ENCODE measurements at places on chromosomes 1 and 21.
A peak's percentile ranks its signal among the peaks of the same experiment; 100 is the strongest.

DNA sequence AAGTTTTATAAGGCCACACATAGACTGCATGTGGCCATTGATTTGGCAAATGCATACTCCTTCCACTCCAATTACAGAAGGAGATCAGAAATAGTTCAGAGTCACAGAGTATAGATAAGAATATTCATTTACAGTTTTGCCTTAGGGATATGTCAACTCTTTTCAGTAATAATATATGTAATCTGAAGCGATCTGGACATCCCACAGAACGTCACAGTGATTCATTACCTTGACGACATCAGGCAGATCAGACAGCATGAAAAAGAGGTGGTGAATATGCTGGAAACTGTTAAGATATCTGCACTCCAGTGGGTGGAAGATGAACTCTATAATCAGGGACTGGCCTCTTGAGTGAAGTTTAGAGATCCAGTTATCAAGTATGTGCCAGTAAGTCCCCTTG is 240.4 kb downstream of the DPYD start:
- no peak for DNase-seq

DNA sequence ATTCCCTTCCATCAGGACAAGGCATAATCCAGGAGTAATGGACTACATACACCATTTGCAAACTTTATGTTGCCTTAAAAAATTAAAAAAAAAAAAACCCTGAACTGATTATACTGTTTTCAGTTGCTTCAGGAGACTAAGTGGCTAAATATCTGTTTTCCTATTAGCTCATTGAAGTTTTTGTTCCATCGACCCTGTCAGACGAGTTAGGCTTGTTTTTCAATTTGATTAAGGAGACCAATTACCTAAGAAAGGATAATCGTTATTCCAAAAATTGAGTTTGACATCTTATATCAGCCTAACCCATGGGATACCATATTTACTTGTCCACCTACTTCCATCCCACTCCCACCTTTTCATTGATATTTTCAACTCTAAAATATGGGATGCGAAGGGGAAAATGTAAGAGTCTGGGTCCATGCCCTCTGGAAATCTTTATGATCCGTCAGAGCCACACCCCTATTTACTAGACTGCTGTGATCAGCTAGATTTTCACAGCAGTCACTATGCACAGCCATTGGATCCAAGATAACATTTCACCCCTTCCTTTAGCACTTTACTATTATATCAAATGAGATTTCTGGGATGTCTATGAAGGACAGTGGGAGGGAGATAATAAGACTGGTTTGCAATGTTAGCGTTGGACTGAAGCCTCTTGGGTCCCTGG is 41.0 kb downstream of the IL12RB2 start:
- DNase-seq, result no peak

DNA sequence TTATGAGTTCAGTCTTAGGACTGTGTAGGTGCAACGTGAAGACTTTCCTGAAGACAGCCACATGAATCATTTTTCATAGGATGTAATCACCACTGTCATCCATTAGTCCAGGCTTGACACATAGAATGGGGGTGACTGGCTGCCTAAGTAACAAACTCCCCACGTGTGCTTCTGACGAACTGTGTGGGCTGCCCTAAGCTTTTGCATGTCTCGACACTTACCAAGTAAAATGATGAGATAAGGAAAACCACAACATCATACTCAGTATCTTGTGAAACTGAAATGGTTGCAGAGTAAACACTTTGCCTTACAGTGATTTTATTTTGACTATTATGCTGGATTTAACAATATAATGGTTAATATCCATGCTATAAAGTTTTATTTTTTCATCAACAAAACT is 19.5 kb downstream of the ERG start:
- DNase-seq, result no peak

DNA sequence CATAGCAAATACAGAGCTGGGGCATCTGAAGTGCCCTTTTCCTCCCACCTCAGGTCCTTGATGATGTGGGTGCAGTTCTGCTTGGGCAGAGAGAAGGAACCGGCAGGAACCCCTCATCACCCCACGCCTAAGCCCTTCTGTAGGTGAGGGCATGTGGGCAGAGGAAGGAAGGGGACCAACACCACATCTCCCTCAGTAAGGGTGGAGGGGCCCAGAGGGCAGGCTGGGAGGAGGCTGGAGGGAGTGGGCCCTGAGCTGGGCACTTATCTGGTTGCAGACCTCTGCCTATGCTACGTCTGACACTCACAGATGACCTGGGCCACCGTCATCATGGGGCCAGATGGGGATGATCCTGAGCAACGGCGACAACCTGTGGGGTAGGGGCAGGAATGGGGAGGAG is 11.0 kb downstream of the ZNF687 start:
- no peak for DNase-seq

DNA sequence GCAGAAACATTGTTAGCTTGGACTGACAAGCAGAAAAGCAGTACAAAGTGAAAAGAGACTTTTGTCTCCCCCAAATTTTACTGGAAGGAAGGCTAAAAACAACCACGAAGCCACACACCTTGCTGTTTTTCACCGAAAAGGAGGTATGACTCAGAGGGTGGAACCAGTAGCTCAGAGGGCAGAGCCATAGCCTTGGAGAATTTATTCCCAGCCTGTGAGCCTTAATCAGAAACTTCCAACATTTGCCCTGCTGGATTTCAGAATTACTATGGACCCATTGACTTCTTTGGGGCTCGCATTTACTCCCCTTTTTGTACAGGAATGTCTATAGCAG is 32.0 kb downstream of the RPS6KC1 start:
- no peak for DNase-seq

GRCh38 chr1:172473302-172473701 is 29.4 kb upstream of the PIGC start:
- no peak for DNase-seq

DNA sequence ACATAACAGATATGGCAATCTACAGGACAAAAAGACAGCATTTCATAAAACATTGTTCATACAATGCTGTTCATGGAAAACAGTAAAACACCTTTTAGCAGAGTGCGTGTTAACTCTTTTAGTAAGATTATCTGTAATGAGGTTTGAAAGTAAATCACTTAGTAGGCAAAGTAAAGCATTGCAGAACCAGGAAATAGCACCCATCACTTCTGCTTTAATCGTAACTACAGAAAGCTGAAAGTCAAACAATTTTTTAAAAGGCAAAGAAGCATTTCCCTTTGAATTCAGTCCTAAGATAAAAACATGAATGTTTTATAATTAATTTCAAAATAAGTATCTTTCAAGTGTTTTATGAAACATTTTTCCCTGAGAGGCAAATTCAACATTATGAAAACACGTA is 63.3 kb upstream of the RNF11 start:
- DNase-seq, result no peak

GRCh38 chr1:239558991-239559390 is 172.6 kb downstream of the CHRM3 start:
- DNase-seq, result no peak

GRCh38 chr1:36510418-36510817 is 27.7 kb upstream of the CSF3R start:
- no peak for DNase-seq

DNA sequence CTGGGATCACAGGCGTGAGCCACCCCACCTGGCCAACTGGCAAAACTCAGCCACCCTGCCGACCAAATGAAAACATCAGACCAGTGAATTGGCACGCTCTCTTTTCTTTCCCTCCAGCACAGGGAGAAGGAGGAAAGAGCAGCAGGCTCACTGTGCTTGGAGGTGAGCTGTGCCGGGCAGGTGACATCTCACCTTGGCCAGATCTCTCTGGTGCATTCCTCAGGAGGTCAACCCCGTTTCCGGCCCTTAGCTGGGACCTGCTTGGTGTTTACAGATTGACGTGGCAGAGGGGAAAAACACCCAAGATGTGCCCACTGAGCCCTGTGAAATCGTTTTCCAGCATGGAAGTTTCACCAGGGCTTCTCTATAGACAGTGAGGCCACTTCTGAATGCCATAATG is 45.1 kb downstream of the TMEM51 start:
- peak; percentile 34 for DNase-seq

GRCh38 chr1:20873311-20873710 is 86.2 kb upstream of the HP1BP3 start:
- DNase-seq, result no peak

DNA sequence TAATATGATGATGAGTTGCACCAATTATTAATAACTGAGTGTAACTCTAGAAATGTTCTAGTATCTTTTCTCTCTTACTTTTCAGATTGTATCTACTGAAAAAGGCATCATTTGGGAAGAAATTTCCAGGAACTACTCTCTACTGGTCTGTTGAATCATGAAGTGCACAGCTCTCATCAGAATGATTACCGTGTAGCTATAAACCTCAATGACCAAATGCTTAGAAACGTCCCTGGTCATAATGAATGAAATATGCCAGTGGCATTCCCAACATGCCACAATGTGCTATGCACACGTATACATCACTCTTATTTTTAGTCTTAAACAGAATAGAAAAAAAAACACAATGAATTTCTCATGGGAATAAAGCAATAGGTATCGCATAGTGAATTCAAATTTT is 534.3 kb upstream of the OLFM3 start:
- DNase-seq, result no peak

- no peak for DNase-seq
Observed at GRCh38 chr1:121414905-121415304, 230.1 kb downstream of the SRGAP2C start.

GRCh38 chr1:173413271-173413707 is 63.8 kb upstream of the PRDX6 start:
- no peak for DNase-seq

DNA sequence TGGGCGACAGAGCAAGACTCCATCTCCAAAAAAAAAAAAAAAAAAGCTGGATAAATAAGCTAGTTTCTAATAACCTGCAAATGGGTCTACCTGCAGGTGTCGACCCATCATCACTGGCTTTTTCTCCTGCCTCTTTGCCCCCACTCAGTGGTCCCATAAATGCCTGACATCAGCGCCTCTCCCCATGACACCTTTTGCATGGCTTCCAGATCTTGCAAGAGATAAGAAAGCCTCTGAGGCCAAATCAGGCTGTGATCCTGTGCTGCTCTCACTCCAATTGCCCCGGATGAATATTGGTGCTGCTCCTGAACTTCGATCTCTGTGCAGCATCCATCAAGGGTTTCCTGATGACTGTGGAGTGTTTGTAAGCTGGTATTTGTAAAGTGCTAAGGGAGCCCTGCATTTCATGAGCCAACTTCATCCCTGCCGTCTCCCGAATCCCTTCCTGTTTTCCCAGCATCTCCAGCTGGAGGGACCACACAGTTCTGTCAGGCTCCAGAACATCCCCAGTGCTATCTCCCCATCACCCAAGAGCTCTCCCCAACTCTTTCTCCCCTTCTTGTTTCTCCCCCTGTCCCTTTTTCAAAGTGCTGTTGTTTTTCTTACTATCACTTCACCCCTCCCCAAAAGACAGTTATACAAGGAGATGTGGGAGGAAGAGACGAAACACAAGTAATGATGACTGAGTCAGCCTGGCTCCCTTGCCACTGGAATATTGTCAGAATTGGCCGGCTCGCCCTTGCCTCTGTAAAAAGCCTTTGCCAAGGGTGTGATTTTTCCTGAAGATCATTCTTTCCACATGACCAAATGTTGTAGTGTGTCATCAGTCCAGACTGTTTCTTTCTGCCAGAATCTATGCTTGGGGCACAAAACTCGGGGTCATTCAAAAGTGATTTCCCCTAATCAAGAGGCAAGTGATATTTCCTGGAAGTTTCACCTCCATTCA is 2.8 kb upstream of the EFHD2 start:
- DNase-seq, result no peak
